GM12878 (cell line): ENCODE measurements at places on chromosomes 6 and 20. TPM values are rescaled to one million over a fixed set of nuclear protein-coding genes. Genes with fewer than 3 reads are reported as not detected.

FAM229B gene
- total RNA-seq: 1.6 and 1.7 TPM in 2 replicates

TNNC2 gene
- not detected in 2 replicates for total RNA-seq

DNA sequence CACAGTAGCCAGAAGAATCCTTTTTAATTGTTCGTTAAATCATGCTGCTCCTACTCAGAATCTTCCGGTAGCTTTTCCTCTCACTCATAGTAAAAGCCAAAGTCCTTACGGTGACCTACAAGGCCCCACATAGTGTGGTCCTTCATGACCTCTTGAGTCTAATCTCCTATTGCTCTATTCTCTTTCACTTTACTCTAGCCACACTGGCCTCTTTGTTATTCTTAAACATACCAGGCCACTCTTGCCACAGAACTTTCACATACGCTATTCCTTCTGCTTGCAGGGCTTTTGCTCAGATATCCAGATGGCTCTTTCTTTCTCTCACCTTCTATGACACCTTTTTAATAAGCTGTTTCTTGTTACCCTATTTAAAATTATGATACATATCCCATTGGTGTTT is 25.7 kb downstream of the ZNF391 start:
- no peak overlapping the region for H3K27ac ChIP-seq
- H3K36me3 ChIP-seq: no peaks in the 10 kb centered on the region
- no peak for DNase-seq
- H3K27me3 ChIP-seq: no peaks in the 10 kb centered on the region

GRCh38 chr6:31952140-31952805 is 6.4 kb downstream of the CFB start:
- no peak for DNase-seq
- H3K4me3 ChIP-seq: no peak overlapping the region
- peaks cover 21% of the 10 kb centered on the region for H3K36me3 ChIP-seq
- no peak overlapping the region for H3K27ac ChIP-seq

- no peak overlapping the region for H3K27ac ChIP-seq
- peaks cover 10% of the 10 kb centered on the region for H3K36me3 ChIP-seq
- no peak for DNase-seq
- H3K27me3 ChIP-seq: no peaks in the 10 kb centered on the region
Measured at GRCh38 chr20:32366380-32366779, 8.2 kb downstream of the ASXL1 start.

GRCh38 chr6:82720992-82721391 is 344.6 kb downstream of the UBE3D start:
- no peaks in the 10 kb centered on the region for H3K27me3 ChIP-seq
- no peak for DNase-seq
- H3K4me1 ChIP-seq: no peaks in the 10 kb centered on the region
- H3K36me3 ChIP-seq: no peaks in the 10 kb centered on the region
- no peak overlapping the region for H3K4me3 ChIP-seq
- H3K27ac ChIP-seq: no peak overlapping the region
